Forelimb muscle (tissue), 1 donor: ENCODE measurements at places on chromosomes 6 and 20. TPM values are rescaled to one million over a fixed set of nuclear protein-coding genes. Genes with fewer than 3 reads are reported as not detected.
A peak's percentile ranks its signal among the peaks of the same experiment; 100 is the strongest.

GRCh38 chr6:152983637-152984512 is 1.0 kb upstream of the FBXO5 start:
- DNase-seq, result peak; percentile 90

Gene NRN1
- 28.1 TPM for polyA plus RNA-seq

- no peak for DNase-seq
Observed at GRCh38 chr20:23200914-23201313, 114.8 kb upstream of the CD93 start.

Gene CALHM4
- polyA plus RNA-seq, result not detected
